Cardiac ventricle fibroblast (primary cell): ENCODE measurements at places on chromosomes 1 and 21. TPM values are rescaled to one million over a fixed set of nuclear protein-coding genes. Genes with fewer than 3 reads are reported as not detected.

Gene RBM11
- not detected in 2 replicates for total RNA-seq

Gene KIF21B
- total RNA-seq, result 0.29 and 0.31 TPM in 2 replicates

Gene PLCH2
- not detected in 2 replicates for total RNA-seq

Gene ADORA1
- 8.8 and 11.3 TPM in 2 replicates for total RNA-seq

Gene PROX1
- 1.00 and 1.4 TPM in 2 replicates for total RNA-seq

Gene CLCA1
- not detected in 2 replicates for total RNA-seq

Gene LRRC71
- total RNA-seq, result not detected in 2 replicates

Gene SYT2
- not detected in 2 replicates for total RNA-seq

Gene ETV3
- 9.4 and 9.7 TPM in 2 replicates for total RNA-seq

Gene MAP1LC3C
- total RNA-seq, result 0.12 TPM in 1 of 2 replicates, not detected in the other

Gene OR2M3
- total RNA-seq, result not detected in 2 replicates

Gene MNDA
- total RNA-seq, result not detected in 2 replicates

Gene NEGR1
- 5.6 and 6.4 TPM in 2 replicates for total RNA-seq

Gene FCAMR
- total RNA-seq, result not detected in 2 replicates

Gene NTMT2
- not detected in 2 replicates for total RNA-seq

Gene RNF186
- total RNA-seq, result not detected in 2 replicates
